ENCODE measurements at places on chromosomes 6 and 20. TPM values are rescaled to one million over a fixed set of nuclear protein-coding genes. Genes with fewer than 3 reads are reported as not detected.
A peak's percentile ranks its signal among the peaks of the same experiment; 100 is the strongest.

DNA sequence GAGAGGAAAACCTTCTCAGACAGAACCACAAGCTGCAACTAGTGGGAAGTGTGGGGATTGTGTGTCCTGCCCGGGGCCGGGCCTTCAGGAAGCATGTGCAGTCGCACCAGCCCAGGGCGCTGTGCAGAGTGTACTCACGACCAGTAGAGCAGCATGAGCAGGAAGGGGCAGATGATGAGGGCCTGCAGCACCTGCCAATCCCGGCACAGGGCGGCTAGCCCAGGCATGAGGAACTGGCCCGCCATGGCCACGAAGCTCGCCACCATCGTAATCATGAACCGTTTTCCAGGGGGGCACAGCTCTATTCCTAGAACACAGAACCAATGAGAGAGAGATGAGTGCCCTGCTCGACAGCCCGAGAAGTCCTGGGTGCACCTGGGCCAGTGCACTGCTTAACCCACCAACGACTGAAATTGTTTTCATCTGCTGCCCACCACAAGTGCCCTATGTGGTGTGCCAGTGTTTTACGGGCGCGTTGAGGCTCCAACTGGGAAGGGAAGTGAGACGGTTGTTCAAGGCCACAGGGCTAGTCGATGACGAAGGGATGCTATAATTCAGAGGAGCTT, 65.0 kb downstream of the PSMG4 start:
- no peak for DNase-seq

DNA sequence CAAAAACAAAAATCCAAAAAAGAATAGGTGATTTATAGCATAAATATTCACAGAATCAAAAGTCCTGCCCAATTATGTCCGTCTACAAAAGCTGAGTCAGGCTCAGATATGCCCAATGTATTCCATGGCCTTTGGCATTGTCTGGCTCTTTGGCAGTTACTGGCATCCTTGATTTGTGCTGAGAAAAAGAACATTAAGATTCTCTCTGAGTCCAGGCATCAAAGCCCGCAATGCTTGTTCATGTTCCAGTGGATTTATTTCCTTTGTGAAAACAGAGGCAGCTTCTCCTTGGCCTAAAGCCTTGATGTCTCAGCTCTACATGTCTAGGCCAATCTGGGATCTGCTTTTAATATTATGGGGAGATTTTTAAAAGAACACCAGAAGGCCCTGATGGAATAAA, 76.1 kb upstream of the SLC4A11 start:
- DNase-seq: no peak

DNA sequence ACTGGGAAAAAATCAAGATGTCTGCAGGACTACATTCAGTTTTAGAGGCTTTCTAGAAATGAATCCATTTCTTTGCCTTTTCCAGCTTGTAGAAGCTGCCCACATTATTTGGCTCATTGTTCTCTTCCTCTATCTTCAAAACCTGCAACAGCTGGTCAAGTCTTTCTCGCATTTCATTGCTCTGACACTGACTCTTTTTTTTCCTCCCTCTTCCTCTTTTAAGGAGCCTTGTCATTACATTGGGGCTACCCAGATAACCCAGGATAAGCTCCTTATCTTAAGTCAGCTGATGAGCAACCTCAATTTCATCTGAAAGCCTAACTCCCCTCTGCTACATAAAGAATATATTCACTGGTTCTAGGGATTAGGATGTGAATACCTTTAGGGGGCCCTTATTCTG, 53.2 kb upstream of the CEP162 start:
- DNase-seq: no peak

The TRIM38 gene
- 39.9 TPM for total RNA-seq

- no peak for DNase-seq
These were observed 61.0 kb downstream of the TCP11 start for GRCh38 chr6:35080016-35080680.

DNA sequence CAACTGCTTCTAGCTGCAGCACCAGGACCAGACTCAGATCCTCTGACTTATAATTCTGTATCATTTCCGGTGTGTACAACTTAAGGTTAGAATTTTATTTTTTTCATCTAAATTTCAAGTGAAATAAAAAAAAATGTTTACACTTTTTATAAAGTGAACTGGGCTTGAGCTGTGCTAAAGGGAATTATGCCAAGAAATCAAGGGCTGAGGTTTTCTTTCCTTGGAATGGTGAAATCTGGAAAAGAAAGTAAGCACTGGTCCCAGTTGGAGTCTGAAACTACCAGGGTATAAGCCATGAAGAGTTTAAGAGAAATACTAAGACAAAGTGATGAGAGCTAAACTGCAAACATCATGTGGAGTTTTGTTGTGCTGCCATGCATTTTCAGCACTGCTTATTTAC, 21.7 kb upstream of the FYN start:
- no peak for DNase-seq

DNA sequence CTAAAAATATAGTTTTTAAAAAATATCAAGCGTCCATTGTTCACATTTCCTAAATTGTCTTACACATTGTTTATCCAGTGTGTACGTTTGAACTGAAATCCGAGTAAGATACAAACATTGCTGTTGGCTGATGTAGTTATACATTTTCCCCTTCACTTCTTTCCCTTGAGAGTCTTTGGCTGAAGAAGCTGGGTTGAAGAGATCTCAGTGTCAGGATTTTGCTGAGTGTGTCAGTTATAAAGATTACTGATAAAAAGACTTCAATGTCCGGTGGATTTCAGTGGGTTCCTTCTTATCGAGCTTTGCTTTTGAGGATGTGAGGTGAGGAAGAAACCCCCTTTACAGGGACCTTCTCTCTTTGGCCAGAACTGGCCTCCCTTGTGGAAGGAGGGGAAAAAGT, 20.5 kb downstream of the RFPL4B start:
- DNase-seq: no peak

GRCh38 chr6:76866091-76866915, 597.0 kb downstream of the HTR1B start:
- no peak for DNase-seq

GRCh38 chr6:20286968-20287565, 74.8 kb upstream of the MBOAT1 start:
- DNase-seq: no peak

The SLC17A9 gene
- total RNA-seq: 10.2 TPM

DNA sequence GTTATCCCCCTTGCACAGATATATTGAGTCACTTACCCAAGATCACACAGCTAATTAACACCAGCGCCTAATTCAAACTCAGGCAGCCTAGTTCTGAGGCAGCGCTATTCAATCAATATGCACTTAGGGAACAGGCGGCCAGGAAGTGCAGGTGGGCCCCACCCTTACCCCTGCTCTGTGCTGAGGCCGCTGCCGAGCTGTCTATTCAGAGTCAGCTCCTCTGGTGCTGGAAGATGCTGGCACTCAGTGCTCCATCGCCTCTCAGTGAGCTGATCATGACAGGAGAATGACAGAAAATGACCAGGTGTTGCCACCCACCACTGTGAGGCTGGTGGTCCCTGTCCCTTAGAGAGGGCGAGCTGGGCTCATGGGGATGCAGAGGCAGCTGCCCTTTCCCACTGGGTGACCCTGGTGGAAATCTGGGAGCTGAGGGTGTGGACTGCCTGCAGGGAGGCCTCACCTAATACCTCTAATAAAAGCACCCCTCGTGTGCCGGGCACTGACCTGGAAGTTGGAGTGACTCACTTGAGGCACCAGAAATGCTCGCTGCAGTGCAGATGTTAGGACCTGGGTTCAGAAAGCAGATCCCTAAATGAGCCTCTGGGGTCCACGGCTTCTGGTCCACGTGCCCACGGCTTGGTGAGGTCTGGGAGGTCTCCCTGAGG, 42.5 kb upstream of the CD93 start:
- DNase-seq: no peak

DNA sequence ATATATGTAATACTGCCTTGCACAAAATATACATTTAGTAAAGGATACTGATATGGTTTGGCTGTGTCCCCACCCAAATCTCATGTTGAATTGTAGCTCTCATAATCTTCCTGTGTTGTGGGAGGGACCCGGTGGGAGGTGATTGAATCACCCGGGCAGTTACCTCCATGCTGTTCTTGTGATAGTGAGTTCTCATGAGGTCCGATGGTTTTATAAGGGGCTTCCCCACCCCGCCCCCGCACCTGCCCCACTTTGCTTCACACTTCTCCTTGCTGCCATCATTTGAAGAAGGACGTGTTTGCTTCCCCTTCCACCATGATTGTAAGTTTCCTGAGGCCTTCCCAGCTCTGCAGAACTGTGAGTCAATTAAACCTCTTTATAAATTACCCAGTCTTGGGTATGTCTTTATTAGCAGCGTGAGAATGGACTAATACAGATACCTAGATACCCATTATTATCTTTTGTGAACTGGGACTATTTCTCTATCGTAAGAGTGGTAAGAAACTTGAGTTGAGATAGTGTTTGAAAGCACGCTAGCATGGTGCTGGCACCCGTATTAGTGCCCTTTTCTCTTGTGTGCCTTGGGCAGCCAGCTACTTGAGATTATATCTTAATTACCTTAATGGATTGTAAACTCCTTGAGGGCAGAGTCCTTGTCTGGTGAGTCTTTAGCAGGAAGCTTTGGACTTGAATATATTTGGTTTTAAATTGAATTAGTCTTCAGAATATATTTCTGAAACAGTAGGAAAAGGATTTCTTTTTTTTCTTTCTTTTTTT, 25.6 kb downstream of the TOP1 start:
- no peak for DNase-seq

The TRIM31 gene
- total RNA-seq: not detected

GRCh38 chr6:4804095-4804494, 27.9 kb downstream of the CDYL start:
- DNase-seq: peak; percentile 29

The SDCBP2 gene
- total RNA-seq: 11.0 TPM

The ALDH8A1 gene
- total RNA-seq: 5.6 TPM

DNA sequence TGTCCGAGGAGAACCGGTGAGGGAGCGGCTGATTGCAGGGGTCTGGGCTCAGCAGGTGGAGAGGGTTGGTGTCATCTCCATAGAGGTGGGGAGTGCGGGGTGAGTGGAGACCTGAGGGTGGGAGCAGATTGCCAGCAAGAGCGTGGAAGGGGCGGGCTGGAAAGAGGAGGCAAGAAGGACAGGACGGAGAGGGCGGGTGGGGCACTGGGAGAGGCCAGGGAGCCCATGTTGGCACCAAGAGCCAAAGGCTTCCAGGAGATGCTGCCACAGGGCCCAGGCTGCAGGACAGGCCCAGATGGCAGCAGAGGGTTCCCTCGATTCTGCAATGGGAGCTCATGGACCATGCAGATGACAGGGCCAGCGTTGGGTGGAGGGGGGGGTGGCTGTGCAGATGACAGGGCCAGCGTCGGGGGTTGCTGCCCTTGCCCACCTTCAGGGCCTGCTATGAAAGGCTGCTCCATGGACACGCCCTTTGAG, 105.4 kb downstream of the TMEM242 start:
- DNase-seq: no peak

GRCh38 chr6:43984442-43985321, 142.6 kb downstream of the MRPL14 start:
- no peak for DNase-seq

The TRMT11 gene
- 29.1 TPM for total RNA-seq

DNA sequence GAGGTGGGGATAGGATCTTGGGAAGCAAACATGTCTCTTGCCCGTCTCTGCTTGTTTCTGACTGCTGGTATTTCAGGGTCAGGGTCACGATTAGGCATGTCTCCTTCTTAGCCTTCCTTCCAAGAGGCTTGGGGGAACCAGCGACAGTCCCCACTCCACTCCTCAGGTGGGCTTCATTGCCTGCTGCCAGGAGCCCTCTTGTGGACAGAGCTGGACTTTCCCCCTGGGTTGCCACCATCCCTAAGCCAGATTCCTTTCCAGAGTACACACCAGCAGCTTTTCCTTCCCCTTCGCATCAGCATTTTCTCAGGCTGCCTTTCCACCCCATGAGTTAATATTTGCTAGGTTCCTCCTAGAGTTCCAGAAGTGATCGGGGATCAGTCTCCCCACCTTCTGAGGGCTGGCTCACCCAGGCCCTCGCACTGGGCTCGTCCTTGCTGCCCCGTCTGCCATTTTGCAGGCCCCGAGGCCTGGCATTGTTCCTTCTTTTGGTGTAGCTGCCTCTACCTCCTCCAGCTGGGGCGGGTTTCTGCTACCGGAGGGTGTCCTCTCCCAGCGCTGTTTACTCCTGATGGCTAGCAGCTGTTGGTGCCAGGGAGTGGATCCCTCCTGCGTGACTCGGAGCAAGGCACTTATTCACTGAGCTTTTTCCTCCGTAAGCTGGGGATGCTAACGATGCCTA, 8.8 kb upstream of the C20orf144 start:
- peak; percentile 50 for DNase-seq

GRCh38 chr6:118740372-118740771, 89.0 kb upstream of the CEP85L start:
- DNase-seq: no peak

The ECT2L gene
- total RNA-seq: not detected

The HLA-DQA1 gene
- 2.2 TPM for total RNA-seq

The SERINC1 gene
- total RNA-seq: 78.2 TPM

DNA sequence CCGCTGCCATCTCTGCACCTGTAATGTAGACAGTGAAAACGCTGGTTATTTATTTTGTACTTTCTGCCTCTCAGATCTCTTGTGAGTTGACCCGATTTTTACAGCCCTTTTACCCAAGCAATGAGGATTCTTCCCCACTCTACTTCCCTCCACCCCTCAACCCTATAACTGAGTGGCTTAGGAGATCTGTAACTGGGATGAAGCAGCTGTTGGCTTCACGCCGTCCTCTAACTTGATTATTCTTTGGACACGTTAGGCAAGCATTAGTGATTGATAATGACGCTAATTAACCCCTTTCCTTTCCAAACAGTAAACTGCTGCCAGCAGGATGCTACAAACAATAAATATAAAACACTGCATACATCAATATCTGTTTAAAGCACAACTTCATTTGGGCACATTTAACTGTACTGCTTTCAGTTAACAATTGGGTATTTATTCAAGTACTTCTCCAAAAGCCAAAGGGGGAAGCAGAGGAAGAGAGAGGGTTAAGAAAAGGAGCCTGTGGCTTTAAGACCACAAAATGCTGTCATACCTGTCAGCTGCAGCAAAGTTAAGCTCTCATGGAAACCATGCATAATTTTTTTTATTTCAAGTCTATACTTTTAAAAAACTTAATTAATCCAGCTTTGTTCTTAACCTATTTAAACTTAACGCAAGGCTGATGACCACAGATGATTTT, 21.2 kb downstream of the TFAP2A start:
- DNase-seq: no peak

DNA sequence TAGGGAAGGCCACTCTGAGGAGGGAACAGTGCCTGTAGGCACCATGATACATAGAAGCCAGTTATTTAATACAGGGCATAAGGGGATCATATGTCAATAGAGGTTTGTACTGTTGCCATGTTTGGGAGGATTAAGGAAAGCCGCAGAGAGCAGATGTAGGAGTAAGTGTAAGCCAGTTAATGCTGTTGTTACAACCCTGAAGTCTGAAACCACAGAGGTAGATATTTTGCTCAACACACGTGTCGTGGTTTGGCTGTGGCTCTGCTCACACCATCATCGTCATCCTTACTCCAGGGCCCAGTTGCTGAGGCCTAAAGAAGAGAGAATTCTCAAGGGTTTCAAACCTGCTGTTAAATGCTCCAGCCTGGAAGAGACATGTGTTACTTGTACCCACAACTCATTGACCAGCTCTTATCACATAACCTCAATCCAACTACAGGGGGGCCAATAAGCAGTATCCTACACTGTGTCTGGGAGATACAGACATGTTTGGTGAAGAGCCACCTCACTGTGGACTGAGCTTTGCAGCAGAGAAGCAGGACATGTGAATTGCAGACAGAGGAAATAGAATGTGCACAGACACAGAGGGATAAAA, 31.0 kb upstream of the PSMF1 start:
- DNase-seq: peak; percentile 40
